ENCODE measurements at places on chromosomes 12 and 14.

DNA sequence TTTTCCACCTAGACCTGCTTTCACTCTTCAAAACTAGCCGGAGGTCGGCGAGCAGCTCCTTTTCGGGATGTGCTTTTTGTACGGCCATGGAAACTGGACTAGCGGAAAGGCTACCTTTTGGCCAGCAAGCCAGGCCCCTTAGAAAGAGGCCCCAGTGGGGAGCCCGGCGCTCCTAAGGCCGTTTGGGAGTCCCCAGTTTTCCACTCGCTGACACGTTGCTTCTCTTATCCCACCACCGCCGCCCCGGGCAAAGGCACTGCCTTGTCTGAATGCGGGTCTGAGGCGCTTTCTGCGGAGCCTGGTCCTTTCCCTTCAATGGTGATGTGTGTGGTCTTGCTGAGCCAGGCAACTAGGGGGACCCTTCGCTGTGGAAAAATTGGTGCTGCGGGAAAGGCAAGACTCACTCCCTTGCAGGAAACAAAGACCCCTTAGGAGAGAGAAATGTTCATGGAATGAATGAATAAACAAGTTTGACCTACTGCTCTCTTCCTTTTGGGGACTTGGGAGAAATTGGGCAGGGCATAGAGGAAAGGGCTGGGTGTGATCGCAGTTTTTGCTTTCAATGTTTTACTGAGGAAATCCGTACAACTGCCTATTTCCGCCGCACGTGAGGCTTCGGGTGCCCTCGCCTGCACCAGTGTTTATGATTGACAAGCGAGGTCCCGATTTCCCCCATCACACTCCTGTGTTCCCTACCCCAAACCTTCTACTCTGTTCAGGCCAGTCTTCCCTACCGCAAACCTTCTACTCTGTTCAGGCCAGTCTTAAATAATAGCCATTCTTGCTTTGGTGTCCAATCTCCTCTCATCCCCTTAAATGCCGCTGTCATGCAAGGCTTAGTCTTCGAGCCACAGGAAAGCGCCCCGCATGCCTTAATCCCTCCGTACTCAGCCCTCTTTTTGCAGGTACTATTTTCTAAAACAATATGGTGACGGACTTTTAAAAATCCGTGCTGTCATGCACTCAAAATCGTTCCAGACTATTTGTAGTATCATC lies 1.0 kb upstream of the SLC38A2 start:
- no peak for DNase-seq

GRCh38 chr12:117684471-117684870 lies 284.3 kb downstream of the KSR2 start:
- no peak for DNase-seq

DNA sequence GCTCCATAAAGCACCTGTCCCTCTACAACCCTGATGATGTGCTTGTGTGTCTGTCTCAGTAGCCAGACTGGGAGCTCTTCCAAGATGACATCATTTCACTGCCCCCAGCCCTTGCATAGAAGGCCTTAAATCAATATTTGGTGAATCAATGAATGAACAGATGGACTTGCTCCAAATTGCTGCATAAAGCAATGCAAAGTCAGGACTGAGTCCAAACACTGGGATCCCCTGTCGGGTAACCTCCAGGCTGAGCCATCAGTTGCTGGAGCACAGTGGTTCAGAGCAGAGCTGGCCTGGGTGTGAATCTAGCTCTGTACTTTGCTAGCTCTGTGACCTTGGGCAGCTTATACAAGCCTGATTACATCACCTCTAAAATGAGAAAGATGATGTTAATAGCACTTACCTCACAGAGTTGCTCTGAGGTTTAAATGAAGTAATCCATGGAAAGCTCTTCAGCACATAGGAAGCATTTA lies 120.3 kb upstream of the VASH1 start:
- no peak for DNase-seq

- no peak for DNase-seq
Measured at GRCh38 chr12:98319716-98320425, 195.5 kb upstream of the TMPO start.

- DNase-seq = no peak
Measured at GRCh38 chr12:31966558-31967205, 7.5 kb downstream of the RESF1 start.

DNA sequence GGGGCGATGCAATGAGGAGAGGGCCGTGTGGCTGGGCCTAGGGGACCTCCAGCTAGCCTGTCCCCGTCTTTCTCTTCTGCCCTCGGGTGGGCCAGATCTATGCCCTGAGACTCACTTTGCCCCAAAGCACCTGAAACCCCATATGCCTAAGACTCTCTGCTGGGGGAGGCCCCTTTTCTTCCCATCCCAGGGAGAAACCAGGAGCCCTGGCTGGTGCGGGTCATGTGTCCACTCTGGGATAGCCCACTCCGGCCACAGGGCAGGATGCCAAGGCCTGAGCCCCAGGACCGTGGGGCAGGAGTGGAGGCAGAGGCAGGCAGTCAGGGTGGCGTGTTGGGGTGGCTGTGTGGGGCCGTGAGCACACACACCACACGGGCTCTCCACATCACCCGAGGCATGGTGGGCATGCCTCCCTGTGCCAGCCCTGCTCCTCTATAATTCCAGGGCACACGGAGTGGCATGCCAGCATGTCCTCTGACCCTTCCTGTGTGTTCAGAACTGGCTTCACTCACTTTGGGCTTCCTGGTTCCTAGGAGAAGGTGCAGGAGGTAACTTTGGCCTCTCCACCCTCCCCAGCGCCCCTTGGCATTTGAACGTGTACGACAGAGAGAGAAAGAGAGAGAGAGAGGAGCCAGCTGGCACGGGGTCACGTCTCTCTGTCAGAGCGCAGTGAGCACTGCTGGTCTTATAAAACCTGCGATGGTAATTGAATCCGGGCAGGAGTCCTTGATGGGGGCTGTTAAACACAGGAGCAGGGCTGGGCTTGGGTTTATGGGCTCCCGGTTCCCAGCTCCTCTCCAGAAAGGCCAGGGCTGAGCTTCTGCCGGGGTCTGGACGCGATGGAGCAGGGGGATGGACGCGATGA lies 144.2 kb downstream of the KIF26A start:
- DNase-seq = no peak

DNA sequence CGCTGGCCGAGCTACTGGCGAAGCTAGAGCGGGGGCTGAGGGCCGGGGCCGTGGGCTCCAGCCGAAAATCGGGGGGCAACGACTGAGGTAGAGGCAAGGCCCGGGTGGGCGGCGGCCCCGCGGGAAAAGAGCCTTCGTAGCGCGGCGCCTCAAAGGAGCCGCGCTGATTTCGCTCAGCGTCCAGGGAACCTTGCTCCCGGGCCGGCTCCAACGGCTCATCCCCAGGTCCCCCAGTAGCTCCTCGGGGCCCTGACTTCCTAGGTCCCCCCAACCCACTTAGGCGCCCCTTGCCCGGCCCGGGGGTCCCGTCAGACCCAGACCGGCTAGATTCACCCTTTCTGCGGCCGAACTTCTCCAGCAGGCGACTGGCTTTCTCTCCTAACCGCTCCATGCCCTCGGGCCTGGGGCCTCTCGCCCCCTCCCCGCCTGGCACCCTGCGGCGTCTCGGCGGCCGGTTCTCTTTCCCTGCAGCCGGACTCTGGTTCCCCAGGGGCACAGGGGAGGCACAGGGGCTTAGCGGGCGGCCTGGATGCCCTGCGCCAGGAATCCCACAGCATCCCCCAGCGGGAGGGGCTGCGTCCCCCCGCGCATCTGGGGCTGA lies 375 bp downstream of the AJUBA start:
- no peak for DNase-seq

GRCh38 chr14:99946652-99947489 lies 118.4 kb upstream of the EVL start:
- DNase-seq = peak; percentile 13

GRCh38 chr12:40110586-40110985 lies 4.7 kb upstream of the SLC2A13 start:
- peak; percentile 5 for DNase-seq

- DNase-seq = no peak
Measured at GRCh38 chr12:104467346-104467837, 10.6 kb downstream of the CHST11 start.

DNA sequence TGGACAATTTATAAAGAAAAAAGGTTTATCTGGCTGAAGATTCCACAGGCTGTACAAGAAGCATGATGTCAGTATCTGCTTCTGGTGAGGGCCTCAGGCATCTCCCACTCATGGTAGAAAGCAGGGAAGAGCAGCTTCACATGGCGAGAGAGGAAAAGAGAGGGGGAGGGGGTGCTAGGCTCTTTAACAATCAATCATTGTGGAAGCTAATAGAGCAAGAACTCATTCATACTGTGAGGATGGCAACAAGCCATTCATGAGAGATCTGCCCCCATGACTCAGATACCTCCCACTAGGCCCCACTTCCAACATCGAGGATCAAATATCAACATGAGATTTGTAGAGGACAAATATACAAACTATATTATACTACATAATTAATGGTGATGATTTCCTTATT lies 361.9 kb upstream of the FAR2 start:
- no peak for DNase-seq

GRCh38 chr12:75658286-75658685 lies 146.9 kb upstream of the KRR1 start:
- DNase-seq = no peak
